CD4-positive, alpha-beta memory T cell (primary cell): ENCODE measurements at places on chromosomes 7 and 10.
A peak's percentile ranks its signal among the peaks of the same experiment; 100 is the strongest.

- DNase-seq: peak; percentile 56
Observed at GRCh38 chr10:42933448-42934340, 143.2 kb upstream of the RET start.

- DNase-seq: no peak
Observed at GRCh38 chr10:75450644-75451640, 19.5 kb downstream of the LRMDA start.

DNA sequence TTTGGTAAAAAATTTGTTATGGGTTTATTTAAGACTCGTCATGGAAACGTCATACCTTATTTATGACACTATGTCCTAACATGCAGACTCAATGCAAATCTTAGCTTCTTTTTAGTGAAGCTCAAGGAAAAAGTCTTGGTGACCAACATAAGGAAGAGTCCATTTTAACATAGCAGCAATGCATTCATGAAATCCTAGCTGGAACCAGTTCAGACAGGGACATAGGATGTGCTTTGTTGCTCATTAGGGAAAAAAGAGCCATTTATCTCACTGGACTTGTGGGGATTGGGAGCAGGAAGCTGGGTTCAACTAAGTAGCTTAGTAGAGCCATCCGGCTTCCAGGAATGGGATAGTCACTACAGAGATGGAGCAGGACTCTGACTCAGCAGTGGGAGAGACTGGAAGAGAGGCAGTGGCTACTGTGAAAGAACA, 100.7 kb upstream of the DKK1 start:
- DNase-seq: no peak

DNA sequence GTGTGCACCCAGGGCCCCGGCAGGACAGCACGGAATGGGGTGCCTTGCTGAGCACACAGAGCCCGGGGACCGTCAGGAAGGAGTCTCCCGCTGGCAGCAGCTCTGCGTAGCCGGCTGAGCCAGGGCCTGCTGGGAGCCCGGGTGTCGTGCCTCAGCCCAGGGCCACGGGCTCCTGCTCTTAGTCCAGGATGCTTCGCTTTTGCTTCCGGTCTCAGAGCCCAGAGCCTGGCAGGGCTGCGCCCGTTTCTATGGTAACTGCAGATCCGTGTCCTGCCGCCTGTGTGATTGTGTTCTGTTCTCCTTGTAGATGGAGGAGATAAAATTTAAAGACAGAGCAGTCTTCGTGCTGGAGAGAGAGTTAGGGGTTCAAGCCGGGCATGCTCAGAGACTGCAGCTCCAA, 53.7 kb upstream of the DPYSL4 start:
- no peak for DNase-seq

- no peak for DNase-seq
Observed at GRCh38 chr10:96758423-96758822, 38.1 kb upstream of the PIK3AP1 start.

DNA sequence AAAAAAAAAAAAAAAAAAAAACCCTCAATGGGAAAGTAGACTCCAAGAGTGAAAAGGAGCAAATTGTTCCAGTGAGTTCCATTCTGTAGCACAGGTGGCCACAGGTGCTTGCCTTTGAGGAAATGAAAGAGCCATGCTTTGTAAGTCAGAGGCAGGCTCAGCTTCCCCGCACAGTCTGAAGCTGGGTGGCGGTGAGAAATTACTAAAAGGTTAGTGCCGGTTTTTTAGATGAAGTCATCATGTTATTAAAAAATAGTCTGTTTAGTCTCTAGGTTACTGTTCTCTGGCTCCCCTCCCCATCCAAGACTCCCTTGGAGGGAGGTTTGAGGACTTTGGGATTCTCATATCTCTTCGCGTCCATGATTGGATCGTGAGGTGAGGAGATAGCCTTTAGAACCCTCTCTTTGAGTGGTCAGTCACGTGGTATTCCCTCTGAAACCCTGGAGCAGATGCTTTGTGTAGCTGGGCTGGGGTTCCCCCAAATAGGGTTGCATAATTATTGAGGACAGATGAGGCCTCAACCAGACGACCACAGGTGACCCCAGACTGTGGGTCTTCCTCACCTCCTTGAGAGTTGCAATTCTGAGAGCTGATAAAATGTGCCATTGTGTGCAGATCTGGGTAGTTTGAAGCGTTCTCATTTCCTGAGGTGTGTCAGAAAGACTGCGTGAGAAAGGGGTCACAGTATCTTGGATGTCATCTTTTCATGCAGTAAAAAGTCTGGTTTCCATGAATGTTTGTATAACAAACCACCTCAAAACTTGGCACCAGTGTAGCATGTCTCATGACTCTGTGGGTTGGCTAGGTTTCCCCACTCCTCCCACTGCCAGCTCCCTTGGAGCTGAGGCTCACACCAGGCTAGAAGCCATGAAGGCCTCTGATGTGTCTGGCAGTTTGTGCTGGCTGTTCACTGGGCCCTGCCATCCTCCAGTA, 27.1 kb downstream of the OGDH start:
- peak; percentile 76 for DNase-seq

- no peak for DNase-seq
Observed at GRCh38 chr10:21532694-21533466, 1.2 kb upstream of the MLLT10 start.

DNA sequence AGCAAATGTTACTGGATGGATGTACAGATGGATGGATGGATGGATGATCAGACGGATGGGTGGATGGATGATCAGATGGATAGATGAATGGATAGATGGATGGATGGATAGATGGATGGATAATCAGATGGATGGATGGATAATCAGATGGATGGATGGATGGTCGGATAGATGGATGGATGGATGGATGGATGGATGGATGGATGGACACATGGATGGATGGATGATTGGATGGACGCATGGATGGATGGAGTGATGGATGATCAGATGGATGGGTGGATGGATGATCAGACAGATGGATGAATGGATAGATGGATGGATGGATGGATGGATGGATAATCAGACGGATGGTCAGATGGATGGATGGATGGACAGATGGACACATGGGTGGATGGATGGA, 90.3 kb upstream of the TCF7L2 start:
- no peak for DNase-seq

DNA sequence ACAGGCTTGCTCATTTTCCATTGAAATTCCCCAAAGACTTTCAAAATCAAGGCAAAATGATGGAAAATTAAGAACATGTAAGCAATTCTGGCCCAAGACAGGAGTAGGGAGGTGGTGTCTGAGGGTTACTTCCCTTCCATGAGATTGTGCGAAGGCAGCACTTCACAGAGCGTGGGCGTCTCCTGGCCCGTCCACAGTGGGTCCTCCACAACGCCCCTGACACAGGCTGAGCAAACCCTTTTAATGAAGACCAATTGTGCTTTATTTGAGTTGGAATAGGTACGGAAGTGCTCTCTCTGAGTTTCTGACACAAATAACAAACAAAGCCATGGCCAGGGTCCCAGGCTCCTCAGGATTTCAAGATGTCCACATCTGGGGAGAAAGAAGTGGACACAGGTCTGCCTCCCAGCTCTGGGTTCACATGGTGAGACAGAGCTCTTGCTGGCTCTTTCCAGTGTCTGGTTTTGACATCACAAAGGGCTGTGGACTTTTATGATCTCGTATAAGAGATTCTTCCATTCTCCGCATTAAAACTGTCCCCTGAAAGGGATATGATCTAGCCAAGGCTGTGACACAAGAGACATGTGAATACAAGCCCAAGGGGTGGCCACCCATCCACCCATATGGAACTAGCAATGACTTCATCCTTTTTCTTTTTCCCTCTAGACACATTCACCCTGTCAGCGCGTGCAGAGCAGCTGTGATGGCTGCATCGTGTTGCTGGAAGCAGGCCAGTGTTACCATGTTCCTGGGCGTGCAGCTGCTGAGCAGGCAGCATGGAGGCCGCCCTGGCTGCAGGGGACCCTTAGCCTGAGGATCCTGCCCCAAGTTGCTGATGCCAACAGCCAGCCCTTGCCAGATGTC, 145.6 kb downstream of the ADAM12 start:
- DNase-seq: no peak

DNA sequence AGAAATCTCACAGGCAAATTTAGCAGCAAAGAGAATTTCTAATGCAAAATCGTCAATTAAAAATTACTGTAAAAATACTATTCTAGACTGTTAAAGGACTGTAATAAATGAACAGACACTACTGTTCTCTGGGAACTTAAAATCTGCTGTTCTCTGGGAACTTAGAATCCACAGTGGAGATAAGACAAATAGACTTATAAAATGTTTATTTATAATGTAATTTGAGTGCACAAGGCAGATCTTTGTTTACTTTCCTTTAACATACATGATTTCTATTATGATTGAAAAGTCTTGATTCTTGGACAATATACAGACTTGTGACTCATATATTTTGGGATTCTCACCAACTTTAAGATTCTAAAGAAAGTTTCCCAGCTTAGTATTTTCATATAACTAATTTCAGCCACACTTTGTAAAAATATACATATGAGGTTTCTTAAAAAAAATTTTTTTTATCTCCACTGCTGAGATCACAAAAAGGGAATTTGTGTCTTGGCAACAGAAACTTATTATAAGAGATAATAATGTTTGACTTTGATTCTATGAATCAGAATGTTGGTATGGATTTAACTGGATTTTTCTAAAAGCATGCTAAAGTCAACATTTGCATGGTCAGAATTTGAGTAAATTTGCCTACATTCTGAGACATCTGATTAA, 166.3 kb upstream of the RHOBTB1 start:
- DNase-seq: no peak

DNA sequence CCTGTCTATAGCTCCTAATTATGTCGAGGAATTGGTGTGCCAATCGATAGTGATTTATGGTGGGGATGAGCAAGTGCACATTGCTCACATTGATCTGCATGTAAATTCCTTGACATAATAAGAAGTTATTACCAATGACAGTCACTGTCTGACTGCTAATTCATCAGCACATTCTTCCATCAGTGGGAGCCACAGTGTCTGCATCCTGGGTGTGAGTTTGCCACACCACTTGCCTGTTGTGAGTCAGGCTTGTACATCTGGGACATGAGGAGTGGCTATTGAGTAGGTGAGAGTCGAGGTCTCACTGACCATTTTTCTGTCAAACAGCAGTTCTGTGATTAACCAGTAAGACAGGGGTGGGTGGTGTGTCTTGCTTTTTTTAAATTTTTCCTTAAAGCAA, 263.4 kb downstream of the LRMDA start:
- no peak for DNase-seq

GRCh38 chr10:69649786-69650550, 19.9 kb downstream of the FAM241B start:
- no peak for DNase-seq

GRCh38 chr10:123561141-123561440, 105.1 kb upstream of the GPR26 start:
- DNase-seq: no peak

DNA sequence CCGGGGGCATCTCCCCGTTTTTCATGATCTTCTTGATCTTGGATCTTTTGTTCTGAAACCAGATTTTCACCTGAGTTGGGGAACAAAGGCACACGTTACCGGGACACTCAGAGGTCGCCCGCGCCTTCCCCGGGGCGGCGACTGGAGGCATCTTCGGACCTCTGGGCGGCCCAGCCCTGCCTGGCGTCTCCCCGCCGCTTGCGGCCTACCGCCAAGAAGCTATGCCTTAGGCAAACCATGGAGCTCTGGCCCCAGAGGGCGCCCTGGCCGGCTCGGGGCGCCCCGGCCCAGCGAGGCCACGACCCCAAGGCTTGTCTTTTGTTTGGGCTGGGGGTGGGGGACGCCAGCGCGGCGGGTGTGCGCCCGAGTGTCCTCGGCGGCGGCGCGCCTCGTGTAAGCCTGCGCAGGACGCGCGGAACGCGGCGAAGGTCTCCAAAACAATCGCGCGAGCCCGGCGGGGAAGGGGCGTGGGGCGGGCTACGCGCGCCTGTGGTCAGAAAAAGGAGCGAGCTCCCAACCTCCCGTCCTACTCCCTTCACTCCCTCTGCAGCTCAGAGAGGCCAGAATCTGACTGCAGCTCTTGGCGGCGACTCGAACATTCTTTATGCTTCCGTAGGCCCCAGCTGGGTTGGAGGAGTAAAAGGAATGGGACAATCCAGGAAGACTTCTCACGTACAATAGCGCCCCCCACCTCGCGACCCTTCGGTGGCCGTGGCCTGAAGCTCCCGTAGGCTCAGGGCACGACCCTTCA, 3.5 kb downstream of the DLX5 start:
- DNase-seq: no peak

GRCh38 chr7:1526271-1526754, 4.2 kb upstream of the MAFK start:
- DNase-seq: no peak

DNA sequence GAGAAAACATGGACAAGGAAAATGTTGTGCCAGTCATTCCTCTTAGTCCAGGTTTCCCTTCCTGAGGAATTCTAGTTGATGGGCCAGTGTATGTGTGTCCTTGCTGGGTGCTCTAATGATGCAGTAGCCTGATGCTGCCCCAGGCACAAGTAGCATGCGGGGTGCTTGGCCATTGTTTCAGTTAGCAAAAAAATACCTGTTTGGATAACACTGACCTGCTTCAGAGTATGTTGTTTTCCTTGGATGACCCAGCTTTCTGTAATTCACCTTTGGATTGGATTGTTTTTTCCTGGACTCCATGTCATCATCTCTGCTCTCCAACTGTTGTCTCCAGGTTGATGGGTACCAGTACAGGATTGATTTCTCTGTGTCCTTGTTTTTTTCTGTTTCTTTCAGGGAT, 169.2 kb downstream of the SND1 start:
- no peak for DNase-seq
